ENCODE measurements at places on chromosomes 6 and 20.

GRCh38 chr6:132253211-132253610, 148.1 kb downstream of the MOXD1 start:
- DNase-seq, result no peak

DNA sequence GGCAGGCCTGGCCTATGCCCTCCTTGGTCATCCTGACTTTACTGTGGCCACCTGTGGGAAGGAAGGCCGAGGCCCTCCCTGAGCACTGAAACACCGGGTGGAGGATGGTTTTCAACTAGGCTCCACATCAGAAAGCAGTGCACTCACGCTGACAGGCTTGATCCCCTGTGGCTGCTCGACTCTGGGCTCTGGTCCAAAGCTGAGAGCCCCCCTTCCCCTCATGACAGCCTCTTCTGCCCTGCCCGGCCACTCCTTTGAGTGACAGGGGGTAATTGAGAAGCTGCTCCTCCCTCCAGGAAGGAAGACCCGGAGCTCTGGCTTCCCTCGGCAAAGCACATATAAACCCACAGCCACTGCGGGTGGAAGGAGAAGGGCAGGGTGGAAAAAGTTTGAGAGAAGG, 43.6 kb downstream of the MUC22 start:
- no peak for DNase-seq

DNA sequence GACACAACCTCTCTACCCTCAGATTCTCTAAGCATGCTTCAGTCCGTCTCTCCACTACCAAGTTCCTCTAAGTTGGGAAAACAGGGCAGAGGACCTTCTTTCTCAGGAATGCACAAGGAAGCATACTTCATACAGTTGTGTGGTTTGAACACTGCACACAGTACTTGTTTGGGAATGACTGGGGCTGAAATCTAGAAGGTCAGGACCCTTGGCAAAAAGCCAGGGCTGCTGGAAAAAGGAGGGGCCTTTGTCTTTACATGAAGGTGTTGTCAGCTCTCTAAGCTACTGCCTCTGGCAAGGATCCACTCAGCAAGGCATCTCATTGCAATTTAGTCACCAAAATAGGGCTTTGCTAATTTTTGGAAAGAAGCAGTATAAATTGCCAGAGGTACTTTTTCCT, 20.7 kb upstream of the HEY2 start:
- no peak for DNase-seq

- no peak for DNase-seq
These were observed 116.5 kb downstream of the FAM120B start for GRCh38 chr6:170423030-170423429.

- DNase-seq, result no peak
These were observed 195.4 kb upstream of the RUNX2 start for GRCh38 chr6:45132658-45133294.

GRCh38 chr6:10413850-10414738, 780 bp downstream of the TFAP2A start:
- DNase-seq, result no peak
